ENCODE measurements at places on chromosomes 12 and 14.

DNA sequence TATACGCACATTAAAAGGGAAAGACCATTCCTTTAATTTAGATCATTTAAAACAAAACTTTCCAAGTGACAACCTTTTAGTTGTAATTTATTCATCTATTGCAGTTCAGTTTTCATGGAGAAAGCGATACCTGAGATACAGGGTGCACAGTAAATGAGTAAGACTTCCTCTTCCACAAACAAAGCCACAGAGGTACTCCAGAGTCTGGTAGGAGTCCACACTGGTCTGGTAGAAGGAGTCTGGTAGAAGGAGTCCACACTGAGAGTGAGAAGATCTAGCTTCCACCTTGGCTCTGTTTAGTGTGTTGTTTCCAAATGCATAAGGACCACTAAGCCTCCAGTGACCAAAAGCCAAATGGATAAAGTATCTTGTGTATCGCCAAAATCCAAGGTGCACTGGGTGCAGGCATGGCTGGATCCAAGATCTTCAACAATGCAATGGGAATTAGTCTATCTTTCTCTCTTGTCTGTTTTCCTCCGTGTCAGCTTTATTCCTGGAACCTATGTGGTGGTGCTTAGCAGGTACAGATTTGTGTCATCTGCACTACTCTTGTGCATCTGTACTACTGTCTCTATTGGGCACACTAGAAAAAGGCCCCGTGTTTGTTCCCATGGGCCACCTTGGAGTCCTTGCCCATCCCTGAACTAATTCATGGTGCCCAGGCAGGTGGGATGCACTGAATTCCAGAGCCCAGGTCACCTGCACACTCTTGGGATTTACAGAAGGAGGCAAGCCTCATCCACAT, 331.1 kb downstream of the BCL11B start:
- no peak for DNase-seq

DNA sequence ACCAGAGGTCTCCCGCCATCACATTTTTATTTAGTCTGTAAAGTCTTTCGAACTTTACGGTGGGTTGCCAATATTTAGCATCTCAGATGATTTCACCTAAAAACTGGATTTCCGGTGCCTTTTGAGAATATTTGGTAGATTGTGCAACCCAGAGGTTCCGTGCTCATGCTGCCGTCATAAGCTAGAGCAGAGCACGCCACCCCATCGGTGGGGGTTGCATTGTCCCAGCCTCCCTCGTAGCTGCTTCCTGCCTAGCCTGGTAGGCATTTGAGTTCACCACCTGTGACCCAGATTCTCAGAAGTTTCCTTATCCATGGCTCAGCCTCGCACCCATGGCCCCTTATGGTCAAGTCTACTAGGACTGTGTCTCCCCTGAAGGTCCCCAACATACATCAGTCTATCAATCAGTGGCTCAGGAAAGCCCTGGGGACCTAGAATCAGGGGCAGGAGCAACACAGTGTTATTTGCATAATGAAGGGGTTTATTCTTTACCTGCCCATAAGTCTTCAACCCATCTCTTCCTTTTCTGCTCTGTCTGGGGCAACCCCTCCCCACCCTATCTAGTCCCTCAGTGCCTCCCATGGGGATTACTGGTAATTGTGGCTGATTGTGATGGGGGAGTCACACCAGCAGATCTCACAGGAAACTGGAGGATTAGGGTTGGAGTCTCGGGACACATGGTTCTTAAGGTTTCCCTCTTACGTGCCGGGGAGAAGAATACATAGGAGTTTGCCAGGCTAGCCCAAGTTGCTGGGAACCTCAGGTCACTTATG, 152.3 kb downstream of the PHETA1 start:
- DNase-seq: no peak

DNA sequence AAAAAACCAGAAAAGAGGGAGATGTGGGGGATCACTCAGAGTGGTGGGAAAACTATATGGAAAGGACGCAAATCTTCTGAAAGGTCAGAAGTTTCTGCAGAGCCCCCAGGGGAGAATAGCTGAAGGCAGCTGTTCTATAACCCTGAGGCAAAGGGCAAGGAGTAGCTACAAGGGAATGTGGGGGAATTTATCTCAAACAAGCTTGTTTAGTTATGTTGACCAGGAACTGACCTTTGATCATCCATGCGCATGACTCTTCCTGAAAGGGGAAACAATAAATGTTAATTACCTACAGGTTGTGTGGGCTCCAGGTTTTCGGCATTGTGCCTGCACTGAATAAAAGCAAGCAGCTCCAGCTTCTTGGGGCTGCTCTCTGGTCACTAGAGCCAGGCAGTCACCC, 968.5 kb downstream of the AACS start:
- no peak for DNase-seq

DNA sequence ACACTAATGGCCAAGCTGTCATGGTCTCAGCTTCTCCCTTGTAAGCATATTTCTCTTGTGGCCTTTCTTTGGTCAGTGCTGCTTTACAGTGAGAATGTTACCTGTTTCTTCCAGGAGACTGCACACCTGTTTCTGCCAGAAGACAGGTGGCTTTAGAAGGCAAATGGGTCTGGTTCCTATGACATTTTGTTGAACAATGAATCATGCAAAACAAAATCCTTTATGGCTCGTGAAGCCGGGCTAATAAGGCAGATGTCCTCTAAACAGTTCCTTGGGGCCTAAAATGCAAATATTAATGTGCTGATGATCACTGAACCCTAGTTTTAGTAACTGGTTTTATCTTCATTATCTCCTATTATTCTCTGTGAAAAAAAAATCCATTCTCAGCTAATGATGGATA, 927.6 kb downstream of the GALC start:
- DNase-seq: no peak

- DNase-seq: no peak
Observed at GRCh38 chr12:131828671-131829355, 620 bp downstream of the MMP17 start.

- DNase-seq: no peak
Observed at GRCh38 chr12:106171117-106171750, 32.5 kb upstream of the NUAK1 start.

DNA sequence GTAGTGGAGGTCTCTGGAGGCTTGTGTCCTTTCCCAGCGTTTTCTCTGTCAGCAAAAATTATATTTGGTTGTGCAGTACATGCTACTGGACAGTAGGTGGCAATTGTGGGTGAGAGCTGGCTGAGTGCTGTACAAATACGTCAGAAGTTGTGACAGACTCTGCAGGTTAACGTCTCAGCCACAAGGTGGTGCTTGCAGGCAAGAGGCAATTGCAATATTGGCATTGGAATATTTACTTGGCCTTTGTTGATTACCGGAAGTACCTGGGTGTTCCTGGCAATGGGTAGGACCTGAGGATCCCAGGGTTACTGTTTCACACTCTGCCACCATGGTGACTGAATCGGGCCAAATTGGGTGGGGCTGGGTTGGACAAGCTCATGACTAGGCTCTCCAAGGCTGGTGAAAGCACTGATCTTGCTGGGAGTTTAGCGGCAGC, 333.9 kb upstream of the LMO3 start:
- DNase-seq: no peak

- no peak for DNase-seq
Observed at GRCh38 chr12:65462484-65462883, 184.0 kb downstream of the MSRB3 start.

DNA sequence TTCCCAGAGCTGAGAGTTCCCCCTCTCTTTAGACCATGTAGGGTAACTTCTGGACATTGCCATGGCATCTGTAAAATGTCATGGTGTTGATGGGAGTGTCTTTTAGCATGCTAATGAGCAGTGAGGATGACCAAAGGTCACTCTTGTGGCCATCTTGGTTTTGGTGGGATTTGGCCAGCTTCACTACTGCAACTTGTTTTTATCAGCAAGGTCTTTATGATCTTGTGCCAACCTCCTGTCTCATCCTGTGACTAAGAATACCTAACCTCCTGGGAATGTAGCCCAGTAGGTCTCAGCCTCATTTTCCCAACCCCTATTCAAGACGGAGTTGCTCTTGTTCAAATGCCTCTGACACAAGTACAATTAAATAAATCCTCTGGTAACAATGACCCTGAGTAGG, 244.4 kb downstream of the NEDD1 start:
- no peak for DNase-seq

DNA sequence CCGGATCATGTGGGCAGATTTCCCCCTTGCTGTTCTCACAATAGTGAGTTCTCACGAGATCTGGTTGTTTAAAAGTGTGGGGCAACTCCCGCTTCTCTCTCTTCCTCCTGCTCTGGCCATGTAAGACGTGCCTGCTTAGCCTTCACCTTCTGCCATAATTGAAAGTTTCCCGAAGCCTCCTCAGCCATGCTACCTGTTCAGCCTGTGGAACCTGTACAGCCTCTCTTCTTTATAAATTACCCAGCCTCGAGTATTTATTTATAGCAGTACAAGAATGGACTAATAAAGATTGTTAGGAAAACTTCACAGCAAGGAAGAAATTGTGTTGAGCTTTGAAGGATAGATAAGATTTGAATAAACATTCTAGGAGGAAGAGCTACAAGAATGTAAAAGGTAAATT, 52.1 kb downstream of the KDM5A start:
- no peak for DNase-seq

DNA sequence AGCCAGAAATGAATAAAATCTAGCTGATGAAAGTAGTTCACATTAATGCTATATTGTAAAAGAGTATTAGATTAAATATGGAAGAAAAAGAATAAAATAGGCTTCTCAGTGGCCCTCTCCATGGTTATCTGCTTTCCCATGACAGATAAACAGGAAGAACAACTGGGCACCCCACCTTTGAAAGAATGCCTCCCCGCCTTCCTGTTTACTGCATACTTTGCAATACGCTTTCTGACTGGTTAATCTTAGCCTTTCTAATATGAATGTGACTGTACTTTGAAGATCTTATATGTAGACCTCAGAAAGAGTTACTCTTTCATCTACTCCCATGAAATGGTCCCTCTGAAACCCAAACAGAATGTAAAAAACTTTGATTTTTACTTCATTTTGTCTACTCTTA, 34.1 kb upstream of the DAAM1 start:
- no peak for DNase-seq

GRCh38 chr12:64722835-64723234, 36.4 kb downstream of the GNS start:
- no peak for DNase-seq

DNA sequence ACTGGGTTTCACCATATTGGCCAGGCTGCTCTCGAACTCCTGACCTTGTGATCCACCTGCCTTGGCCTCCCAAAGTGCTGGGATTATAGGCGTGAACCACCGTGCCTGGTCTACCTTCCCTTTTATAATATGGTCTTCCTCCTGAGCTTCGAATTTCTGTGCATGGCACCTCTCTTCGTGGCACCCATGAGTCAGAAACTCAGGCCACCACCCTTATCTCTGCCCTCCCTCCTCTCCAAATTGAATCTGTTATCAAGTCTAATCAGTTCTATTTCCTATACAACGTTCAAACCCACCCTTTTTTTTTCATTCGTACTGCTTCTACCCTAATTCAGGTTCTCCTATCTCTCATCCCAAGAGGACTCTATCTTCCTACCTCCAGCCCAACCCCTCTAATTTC, 5.0 kb upstream of the TINF2 start:
- DNase-seq: no peak

DNA sequence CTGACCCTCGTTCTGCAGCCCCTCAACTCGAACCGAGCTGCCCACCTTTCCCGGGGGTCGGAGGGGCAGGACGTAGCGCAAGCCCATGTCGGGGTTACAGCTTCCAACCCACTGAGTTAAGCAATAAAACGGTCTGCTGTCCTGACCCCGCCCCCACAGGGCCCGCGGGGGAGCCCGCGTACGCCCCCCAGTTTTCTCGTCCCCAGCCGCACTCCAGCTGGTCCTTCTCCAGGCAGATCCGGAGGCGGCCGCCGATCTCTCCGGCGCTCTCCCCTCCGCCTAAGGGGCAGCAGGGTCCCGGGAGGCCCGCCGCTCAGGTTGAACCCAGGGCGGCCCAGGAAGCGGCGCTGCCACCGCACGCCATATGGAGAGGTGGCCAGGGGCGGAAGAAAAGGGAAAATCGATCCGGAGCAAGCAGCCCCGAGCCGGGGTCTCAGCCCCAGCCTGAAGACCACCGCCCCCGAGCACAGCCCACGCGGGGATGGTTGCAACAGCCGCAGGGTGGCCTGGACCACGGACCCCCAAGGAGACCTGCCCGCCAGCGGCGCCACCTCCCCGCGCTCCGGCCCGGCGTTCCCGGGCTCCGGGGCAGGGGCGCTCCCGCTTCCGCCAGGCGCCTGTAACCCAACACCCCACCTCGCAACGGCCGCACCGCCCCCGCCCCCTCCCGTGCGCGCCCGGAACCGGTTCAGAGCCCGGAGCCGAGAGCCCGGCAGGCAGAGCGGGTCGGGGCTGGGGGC, 760 bp downstream of the ACTN1 start:
- peak; percentile 19 for DNase-seq

DNA sequence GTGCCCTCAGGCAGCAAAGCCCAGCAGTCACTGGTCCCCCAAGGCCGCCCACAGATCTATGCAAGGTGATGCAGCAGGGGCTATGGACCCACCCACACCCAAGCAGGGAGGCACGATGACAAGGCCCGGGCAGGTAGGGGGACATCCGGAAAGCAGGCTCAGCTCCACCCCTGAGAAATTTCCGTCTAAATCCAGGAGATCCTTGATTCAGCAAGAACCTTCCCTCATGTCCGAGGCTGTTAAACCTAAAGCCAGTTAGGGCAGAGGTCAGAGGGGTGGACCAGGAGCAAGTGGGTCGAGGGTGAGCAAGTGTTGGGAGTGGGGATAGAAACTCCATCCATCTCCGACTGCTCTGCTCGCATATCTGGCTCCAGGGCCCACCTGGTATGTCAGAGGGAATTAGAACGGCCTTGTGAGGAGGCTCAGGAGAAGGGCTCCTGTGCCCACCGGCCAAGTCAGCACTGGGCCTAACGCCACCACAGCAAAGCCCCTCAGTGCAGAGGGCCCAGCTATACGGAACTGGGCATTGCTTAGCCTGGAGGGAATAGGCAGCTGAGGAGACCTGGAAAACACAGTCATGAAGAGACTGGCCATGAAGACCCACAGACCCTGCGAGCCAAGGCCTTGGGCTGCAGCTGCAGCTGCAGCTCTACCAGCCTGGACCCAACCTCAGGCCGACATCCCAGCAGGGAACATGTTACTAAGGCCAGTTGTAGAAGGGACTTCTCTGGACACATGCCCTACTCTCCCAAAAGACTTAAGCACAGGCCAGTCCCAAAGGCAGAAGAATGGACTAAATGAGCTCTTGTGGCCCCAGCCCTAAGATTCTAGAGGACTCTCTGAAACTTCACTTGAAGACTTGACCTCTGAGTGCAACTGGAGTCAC, 34.3 kb downstream of the DAD1 start:
- DNase-seq: no peak

DNA sequence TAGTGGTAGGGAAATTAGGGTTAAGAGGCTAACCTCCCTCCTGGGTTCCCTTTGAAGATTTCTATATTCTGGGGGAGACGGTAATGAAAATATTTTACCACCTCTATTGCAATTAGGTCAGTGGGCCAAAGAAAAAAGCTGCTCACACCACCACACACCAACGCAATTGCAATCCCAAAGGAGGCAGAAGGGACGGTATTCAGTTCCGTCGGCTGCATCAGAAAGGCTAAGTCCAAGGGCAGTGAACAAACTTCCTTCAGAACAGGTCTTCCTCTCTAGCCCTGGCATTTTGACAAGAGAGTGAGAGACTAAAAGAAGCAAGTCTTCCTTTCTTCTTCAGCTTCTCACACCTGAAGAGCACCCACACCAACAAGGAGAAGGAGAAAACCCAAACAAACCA, 51.2 kb downstream of the OTX2 start:
- no peak for DNase-seq

GRCh38 chr12:88958153-88958552, 377.9 kb upstream of the KITLG start:
- DNase-seq: no peak

GRCh38 chr14:94560751-94561655, at the start of gene SERPINA4:
Gene SERPINA4, plus strand, starts transcription at chr14:94561442. Its CDS starts 2,041 bp downstream, at chr14:94563483.
- DNase-seq: no peak
